ENCODE measurements at places on chromosomes 16 and 17. TPM values are rescaled to one million over a fixed set of nuclear protein-coding genes. Genes with fewer than 3 reads are reported as not detected.

LITAFD gene
- total RNA-seq: not detected

TP53TG3D gene
- 0.74 TPM for total RNA-seq

GPR179 gene
- total RNA-seq: not detected

SENP3 gene
- 28.1 TPM for total RNA-seq

TMEM238L gene
- not detected for total RNA-seq

TOX3 gene
- total RNA-seq: not detected

DNA sequence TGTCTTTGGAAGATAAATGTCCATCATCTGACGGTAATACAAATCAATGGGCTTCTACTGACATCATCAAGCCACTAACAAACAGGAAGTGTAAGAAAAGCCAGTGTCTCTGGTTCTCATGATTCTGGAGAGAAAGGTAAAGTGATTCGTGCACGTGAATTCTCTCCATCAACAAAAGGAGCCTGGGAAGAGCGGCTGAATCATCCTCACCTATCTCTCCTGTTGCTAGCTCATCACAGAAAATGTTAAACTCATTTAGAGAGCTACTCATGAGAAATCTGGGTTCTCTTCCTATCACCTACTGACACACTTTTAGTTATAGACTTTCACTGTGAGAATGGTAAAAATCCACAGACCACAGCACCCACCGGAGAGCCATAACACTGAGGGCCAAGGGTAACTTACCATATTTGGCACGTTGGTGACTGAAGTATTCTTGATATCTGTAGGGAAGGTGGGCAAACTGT lies 70.3 kb downstream of the CREBBP start:
- no peak overlapping the region for H3K27ac ChIP-seq
- DNase-seq: no peak
- peaks cover 24% of the 10 kb centered on the region for H3K36me3 ChIP-seq
- no peak overlapping the region for H3K4me3 ChIP-seq
- no peaks in the 10 kb centered on the region for H3K27me3 ChIP-seq

GRCh38 chr17:28577466-28577824 lies 750 bp upstream of the ALDOC start:
- H3K4me3 ChIP-seq: no peak overlapping the region
- H3K27me3 ChIP-seq: no peaks in the 10 kb centered on the region
- H3K4me1 ChIP-seq: peaks cover 34% of the 10 kb centered on the region
- H3K36me3 ChIP-seq: no peaks in the 10 kb centered on the region

DNA sequence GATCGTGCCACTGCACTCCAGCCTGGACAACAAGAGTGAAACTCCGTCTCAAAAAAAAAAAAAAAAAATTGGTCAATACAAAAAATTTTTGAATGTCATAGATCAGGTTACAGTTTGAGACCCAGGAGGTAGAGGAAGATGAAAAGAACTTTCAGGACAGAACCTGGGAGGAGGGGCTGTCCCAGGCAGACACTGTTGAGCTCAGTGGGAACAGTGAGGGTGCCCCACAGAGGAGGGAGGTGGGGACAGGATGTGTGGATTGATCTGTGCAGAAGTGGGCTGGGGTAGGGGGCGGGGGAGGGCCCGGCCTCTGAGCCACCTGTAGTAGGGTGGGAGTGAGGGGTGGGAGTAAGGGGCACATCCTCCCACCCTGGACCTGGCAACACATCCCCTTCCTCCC lies 58.3 kb downstream of the PRMT7 start:
- H3K4me1 ChIP-seq: no peaks in the 10 kb centered on the region
- DNase-seq: no peak
- H3K4me3 ChIP-seq: no peak overlapping the region
- H3K27ac ChIP-seq: no peak overlapping the region

DNA sequence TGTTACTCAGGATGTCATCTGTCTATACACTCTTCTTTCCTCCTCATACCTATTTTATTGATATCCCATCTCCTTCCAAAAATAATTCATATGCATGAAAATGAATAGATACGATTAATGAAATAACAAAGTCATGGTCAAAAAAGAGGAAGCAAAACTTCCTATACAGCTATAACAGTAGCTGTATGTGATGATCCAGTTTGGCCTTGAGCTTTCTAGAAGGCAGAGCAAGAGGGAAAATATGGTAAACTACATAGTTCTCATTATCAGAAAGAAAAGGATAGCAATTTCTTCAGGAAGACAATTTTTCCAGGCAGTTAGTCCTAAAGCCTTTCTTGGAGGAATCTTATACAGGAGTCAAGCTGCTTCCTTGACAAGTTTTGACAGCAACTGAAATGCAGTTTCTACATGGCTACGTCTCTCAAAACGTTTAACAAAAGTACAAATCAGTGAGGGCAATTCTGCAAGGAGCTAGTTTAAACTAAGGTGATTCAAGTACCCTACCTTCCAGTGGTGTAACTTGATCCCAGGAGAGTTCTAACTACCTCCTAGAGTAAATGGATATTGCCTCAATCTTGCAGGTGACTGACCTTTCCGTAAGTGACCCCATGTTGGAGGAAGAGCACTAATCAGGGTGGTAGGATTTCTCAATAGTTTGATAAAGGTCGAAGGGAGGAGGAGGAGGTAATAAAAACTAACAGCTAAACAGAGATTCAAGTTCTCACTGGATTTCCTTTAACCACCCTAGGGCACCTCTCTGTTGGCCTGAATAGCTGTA lies 1.0 kb downstream of the SPAG5 start:
- H3K27me3 ChIP-seq: no peaks in the 10 kb centered on the region
- H3K36me3 ChIP-seq: no peaks in the 10 kb centered on the region
- H3K4me3 ChIP-seq: no peak overlapping the region
- DNase-seq: no peak

- peak; percentile 86 for DNase-seq
- H3K36me3 ChIP-seq: peaks cover 5% of the 10 kb centered on the region
- H3K4me1 ChIP-seq: peaks cover 46% of the 10 kb centered on the region
Observed at GRCh38 chr17:7856011-7856810, 1.1 kb downstream of the NAA38 start.

DNA sequence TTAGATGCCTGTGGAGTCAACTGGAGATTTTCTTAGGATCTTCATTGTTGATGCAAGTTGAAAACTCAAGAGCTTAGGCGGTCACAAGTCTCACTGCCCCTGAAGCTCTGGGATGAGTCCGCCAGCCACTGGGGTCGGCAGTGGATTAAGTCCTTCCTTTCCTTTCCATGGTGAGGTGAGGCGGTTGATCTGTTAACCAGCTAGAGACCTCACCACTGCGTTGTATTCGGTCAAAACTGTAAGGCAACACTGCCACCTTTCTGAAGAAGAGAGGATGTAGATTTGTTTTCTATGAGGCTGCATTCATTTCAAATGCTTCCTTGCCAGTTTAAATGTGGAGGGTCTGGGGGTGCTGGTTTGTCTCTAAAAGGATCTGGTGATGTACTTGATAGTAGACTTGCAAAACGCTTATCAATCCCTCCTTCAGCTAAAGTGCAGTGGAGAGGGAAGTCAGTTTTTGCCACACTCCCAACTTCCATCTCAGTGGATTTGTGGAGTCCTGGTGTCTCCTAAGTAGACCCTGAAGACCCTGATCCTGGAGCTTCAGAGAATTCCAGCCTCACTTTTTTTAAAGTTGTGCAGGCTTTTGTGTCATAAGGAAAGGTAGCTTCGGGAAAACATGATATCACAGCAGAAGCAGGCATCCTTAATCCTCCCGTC lies 1.7 kb downstream of the MYOCD start:
- H3K27ac ChIP-seq: peak overlapping the region; percentile 81
- peak overlapping the region; percentile 53 for H3K4me3 ChIP-seq
- H3K36me3 ChIP-seq: no peaks in the 10 kb centered on the region
- no peak for DNase-seq
- peaks cover 12% of the 10 kb centered on the region for H3K4me1 ChIP-seq

DNA sequence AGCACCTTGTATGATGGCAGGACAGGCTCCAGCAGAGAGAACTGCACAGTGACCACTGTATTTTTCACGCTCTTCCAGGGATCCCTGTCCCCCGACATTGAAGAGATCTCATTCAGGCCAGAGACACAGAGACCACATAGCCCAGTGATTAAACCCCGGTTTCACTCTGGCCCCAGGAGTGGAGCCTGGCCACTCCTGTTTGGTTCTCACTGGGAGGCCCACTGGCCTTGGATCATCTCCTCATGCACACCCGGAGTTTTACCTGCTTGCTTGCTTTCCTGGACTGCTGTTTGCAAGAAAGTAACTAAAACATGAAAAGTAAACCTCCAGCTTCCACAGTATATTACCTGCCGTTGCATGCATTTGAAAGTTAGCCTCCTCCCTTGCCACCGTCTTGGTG lies 13.2 kb upstream of the CLEC18C start:
- no peak for DNase-seq
- no peaks in the 10 kb centered on the region for H3K4me1 ChIP-seq
- no peaks in the 10 kb centered on the region for H3K27me3 ChIP-seq
- H3K27ac ChIP-seq: no peak overlapping the region
- H3K36me3 ChIP-seq: peaks cover 8% of the 10 kb centered on the region

DNA sequence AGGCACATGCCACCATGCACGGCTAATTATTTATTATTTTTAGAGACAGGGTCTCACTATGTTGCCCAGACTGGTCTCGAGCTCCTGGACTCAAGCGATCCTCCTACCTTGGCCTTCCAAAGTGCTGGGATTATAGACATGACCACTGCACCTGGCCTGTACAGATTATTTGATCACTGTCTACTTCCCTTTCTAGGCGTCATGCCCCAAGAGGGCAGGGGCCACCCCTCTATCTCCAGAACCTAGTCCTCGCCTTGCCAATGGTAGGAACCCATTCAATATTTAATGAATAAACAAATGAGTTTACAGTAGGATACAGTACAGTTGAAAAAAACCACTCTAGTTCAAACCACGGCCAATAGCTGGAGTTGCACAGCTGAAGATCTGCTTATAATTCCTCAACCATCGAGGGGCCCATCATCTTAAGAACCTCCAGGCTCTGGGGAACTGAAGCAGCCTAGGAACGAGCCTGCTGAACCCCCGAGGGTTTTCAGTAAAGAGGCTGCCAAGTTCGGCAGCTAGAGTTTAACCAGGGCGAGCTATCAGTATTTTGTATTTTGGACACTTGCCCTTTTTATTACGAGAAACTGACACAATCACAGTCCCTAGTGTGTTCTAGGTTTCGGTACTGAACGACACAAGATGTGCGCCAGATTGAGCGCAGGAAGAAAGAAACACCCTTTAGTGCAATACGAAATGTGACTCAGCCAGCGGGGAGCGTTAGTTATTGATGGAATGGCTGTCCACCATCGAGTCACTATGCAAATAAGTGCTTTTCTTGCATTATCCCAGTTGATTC lies 14.6 kb downstream of the ADCY9 start:
- H3K36me3 ChIP-seq: no peaks in the 10 kb centered on the region
- H3K4me3 ChIP-seq: peak overlapping the region; percentile 10
- H3K4me1 ChIP-seq: peaks cover 4% of the 10 kb centered on the region
- H3K27me3 ChIP-seq: no peaks in the 10 kb centered on the region

- no peaks in the 10 kb centered on the region for H3K36me3 ChIP-seq
- no peaks in the 10 kb centered on the region for H3K27me3 ChIP-seq
- no peak overlapping the region for H3K4me3 ChIP-seq
- DNase-seq: no peak
- no peak overlapping the region for H3K27ac ChIP-seq
- H3K4me1 ChIP-seq: no peaks in the 10 kb centered on the region
Observed at GRCh38 chr17:5164436-5164835, 27.2 kb downstream of the ZNF594 start.

DNA sequence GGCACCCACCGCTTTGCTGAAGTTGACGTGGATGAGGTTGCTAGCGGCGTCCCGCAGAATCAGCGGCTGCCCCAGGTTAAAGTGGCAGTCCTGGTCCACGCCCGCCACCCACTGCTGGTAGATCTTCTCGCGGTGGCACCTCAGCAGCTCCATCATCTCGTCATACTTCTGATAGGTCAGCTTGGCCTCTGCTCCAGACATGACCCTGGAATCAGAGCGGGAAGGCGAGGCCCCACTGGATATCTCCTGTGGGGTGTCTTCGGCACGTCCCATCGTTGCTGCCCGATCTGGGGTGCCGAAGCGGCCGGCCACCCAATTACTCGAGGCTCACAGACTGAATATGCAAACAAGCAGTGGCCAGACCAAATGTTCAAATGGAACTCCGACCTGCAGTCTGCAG lies 16.5 kb downstream of the DNAH17 start:
- peak; percentile 50 for DNase-seq
- H3K36me3 ChIP-seq: no peaks in the 10 kb centered on the region
- H3K27me3 ChIP-seq: no peaks in the 10 kb centered on the region
- H3K4me3 ChIP-seq: no peak overlapping the region
- peaks cover 12% of the 10 kb centered on the region for H3K4me1 ChIP-seq

DNA sequence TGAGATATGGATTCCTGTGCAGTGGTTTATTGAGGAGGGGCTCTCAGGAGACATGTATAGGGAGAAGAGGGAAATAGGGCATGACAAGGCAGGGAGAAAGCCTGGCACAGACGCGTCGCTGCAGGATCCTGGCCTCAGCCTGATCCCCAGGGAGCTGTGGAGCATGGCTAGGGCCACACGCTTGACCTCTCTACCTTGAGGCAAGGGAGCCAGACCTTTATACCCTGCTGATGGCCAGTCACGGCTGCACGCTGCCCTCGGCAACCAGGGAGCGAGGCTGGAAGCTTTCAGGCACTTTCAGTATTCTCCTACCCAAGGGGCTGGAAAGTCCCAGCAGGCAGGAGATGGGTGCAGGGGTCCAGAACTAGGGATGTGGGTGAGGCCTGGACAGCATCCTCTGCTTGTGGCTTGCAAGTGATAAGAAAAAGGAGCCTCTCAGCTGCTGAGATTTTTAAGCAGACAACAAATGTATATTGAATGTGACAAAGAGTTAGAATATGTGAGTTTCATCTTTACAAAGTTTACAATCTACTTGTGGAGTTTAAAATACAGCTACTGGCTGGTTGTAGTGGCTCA lies 10.0 kb upstream of the KLHL36 start:
- H3K27ac ChIP-seq: no peak overlapping the region
- DNase-seq: no peak
- H3K36me3 ChIP-seq: no peaks in the 10 kb centered on the region
- H3K27me3 ChIP-seq: no peaks in the 10 kb centered on the region
- peaks cover 5% of the 10 kb centered on the region for H3K4me1 ChIP-seq
- H3K4me3 ChIP-seq: no peak overlapping the region

DNA sequence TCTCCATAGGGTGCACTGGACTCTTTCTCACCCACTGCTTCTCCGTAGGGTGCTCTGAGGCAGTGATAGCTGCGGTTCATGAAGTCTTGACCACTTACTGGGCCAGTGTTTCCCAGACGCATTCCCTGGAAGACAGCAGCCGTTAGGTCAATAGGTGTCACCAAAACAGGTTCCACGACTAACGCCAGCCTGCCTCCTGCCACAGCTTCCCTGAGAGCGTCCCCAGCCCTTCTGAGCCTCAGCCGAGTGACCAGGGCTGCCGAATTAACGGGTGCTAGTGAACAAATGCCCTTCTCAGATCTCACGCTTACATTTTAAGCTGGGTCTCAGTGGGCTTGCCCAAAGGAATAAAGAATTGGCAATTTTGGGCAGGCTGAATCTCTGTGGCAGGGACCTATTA lies 188.7 kb upstream of the TNRC6C start:
- H3K4me1 ChIP-seq: peaks cover 8% of the 10 kb centered on the region
- H3K27me3 ChIP-seq: no peaks in the 10 kb centered on the region
- H3K27ac ChIP-seq: no peak overlapping the region
- no peak for DNase-seq
